ENCODE measurements at places on chromosomes 3 and 15.

DNA sequence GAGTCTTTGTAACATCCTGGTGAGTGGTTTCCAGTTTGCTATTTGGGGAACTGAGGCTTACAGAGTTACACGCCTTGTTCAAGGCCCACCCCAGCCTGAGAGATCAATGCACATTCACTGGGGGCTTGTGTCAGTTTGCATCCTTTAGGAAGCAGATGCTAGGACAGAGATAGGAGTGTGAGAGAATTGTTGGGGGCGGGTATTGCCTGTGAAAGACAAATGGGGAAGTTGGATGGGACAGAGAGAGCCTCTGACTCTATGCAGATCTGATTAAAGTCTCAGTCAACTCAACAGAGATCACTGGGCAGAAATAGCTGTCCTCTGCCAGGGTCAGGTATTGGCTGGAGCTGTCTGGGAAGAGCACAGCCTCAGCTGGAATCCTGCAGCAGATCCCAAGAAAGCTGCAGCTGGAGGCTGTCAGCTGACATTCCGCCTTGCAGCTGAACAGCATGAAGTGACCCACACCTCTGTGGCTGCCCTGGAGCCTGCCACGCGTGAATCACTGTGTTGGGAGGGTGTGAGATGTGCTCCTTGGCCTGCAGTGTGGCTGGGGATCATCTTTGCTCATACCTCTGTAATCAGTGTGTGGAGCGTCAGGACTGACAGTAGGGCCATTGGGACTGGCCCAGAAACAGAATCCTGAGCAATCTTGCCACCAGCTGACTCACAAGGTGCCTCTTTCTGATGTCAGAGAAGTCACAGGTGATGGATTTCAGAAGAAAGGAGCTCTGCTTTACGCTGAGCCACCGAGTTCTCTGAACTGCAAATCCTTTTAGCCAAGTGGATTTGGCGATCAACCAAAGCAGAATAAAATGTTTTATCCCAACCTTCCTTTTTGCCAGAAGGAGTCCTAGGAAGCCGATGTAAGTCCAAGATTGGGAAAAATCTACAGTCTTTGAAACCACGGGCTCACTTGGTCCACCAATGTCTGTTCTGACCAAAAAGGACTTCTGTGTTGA is 284.1 kb upstream of the LRRFIP2 start:
- no peak for DNase-seq

DNA sequence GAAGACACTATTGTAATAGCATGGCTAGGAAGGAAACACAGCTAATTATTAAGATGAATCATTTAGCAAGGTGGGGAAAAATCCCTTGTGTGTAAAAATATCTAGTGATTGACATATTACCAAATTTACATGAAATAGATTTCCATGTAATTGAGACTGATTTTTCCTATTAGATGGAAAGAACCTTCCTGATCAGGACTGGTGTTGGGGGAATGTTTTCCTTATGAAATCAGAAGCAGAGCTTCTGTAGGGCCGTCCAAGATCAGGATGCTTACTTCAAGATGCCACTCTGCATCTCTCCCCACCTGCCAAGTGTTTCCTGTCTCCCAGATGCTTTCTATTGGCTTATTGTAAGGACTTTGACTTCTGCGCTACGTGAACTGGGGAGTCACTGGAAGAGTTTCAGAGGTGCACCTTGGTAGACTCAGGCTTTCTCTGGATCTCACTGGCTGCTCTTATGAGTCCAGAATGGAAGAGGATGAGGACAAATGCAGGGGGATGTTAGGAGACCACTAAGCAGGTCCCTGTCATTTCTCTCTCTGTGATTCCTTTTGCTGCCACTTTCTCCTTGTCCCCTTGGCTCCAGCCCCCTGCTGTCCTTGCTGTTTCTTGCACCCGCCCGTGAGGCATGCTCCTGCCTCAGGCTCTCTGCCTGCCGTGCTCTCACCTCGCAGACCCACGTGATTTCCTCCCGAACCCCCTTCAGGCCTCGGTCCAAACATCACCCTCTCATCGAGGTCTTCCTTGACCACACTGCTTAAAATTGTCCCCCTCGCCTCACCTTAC is 30.1 kb downstream of the BTD start:
- DNase-seq, result no peak

- DNase-seq, result peak; percentile 48
Measured at GRCh38 chr15:80160570-80161156, 7.9 kb downstream of the FAH start.

DNA sequence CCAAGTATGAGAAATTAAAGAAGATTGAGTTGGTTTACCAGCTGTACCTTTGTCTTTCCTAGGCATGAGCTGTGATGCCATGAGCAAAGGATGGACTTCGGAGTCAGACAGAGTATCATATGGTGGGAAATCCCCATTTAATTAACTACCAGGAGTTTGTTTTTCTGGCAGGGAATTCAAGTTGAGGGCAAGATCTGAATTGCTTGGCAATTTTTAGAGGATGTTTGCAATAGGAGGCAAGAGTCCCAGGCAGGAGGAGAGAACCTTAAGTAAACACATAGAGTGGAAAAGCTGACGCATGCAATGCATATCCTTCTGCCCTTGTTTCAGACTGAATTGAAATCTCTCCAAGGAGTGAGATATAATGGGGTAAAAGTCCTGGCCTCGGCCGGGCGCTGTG is 569.7 kb upstream of the MDFIC2 start:
- DNase-seq, result no peak
